ENCODE measurements at places on chromosomes 4 and X. TPM values are rescaled to one million over a fixed set of nuclear protein-coding genes. Genes with fewer than 3 reads are reported as not detected.

GRCh38 chr4:99447079-99447478 lies 11.9 kb upstream of the ADH7 start:
- H3K27ac ChIP-seq: no peak overlapping the region
- H3K27me3 ChIP-seq: no peaks in the 10 kb centered on the region
- H3K4me3 ChIP-seq: no peak overlapping the region
- no peaks in the 10 kb centered on the region for H3K36me3 ChIP-seq

- peaks cover 8% of the 10 kb centered on the region for H3K27me3 ChIP-seq
- peak; percentile 53 for DNase-seq
- no peak overlapping the region for H3K4me3 ChIP-seq
- H3K4me1 ChIP-seq: no peaks in the 10 kb centered on the region
- H3K27ac ChIP-seq: peak overlapping the region; percentile 55
Observed at GRCh38 chrX:14032406-14032805, 2.7 kb upstream of the GEMIN8 start.

- no peaks in the 10 kb centered on the region for H3K36me3 ChIP-seq
- no peak overlapping the region for H3K4me3 ChIP-seq
- H3K27ac ChIP-seq: no peak overlapping the region
Observed at GRCh38 chr4:139530833-139531427, 25.1 kb downstream of the SETD7 start.

DNA sequence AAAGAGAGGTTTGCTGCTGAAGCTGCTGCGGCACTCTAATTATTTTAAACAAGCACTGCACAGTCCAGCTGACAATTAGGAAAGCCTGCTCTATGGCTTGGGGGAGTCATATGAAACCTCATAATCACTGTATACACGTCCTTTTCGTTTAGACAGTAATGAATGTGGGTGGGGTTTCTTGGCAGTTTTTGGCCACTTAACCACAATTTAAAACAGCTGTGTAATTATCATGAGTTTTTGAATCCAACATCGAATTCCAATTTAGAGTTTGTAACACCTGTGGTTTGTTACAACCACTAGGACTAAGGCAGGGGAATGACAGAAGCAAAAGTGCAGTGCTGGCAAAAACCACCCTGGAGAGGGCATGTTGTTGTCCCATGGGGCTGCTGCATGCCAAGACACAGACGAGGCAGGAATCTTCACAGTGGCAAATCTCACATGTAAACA lies 99.5 kb downstream of the CXXC4 start:
- H3K36me3 ChIP-seq: no peaks in the 10 kb centered on the region
- H3K27me3 ChIP-seq: no peaks in the 10 kb centered on the region
- DNase-seq: no peak
- H3K4me3 ChIP-seq: no peak overlapping the region
- H3K4me1 ChIP-seq: no peaks in the 10 kb centered on the region
- no peak overlapping the region for H3K27ac ChIP-seq

- H3K4me3 ChIP-seq: no peak overlapping the region
- no peaks in the 10 kb centered on the region for H3K27me3 ChIP-seq
- H3K36me3 ChIP-seq: no peaks in the 10 kb centered on the region
- H3K4me1 ChIP-seq: no peaks in the 10 kb centered on the region
Observed at GRCh38 chr4:66640233-66640990, 904.9 kb downstream of the CENPC start.

GRCh38 chrX:150255441-150256296 lies 107.4 kb upstream of the MAMLD1 start:
- no peaks in the 10 kb centered on the region for H3K4me1 ChIP-seq
- H3K27ac ChIP-seq: no peak overlapping the region
- DNase-seq: no peak
- H3K4me3 ChIP-seq: no peak overlapping the region

DNA sequence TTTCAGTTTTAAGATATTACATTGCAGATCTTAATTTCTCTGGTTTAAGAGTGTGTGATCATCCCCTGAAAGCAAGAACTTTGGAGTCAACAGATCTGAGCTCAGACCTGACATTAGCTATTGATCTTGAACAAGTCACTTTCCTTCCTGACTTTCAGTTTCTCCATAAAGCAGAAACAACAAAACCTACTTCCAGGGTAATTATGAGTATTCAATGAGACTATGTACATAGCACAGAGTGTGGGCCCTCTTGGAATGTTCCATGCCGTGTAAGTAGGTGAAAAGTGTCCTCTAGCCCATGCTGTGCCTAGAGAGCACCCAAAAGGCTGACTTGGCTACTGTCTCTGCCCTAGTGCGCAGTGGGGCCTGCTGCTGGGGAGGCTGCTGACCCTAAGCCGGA lies 188.0 kb upstream of the RPL34 start:
- DNase-seq: no peak
- no peak overlapping the region for H3K27ac ChIP-seq
- no peaks in the 10 kb centered on the region for H3K4me1 ChIP-seq
- H3K27me3 ChIP-seq: no peaks in the 10 kb centered on the region
- no peaks in the 10 kb centered on the region for H3K36me3 ChIP-seq

DNA sequence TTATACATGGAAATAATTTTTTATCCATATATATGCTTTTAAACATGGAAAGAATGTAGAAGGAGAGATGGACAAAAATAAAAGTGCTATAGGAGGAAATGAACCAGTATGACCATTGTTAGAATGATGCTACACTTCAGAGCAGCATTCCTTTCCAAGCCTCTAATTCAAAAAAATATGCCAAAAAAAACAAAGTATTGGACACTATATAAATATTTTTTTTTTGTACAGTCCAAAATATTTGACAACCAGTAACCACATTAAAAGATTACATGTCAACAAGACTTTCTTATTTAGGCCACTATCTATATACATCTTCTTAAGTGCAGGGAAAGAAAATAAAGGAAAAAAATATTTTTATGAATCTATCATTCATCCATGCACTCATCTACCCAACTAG lies 198.6 kb downstream of the LRBA start:
- no peaks in the 10 kb centered on the region for H3K36me3 ChIP-seq
- H3K4me3 ChIP-seq: no peak overlapping the region
- H3K4me1 ChIP-seq: no peaks in the 10 kb centered on the region
- H3K27ac ChIP-seq: no peak overlapping the region

GRCh38 chrX:52346174-52347165 lies 22.4 kb upstream of the XAGE2 start:
- no peaks in the 10 kb centered on the region for H3K36me3 ChIP-seq
- no peaks in the 10 kb centered on the region for H3K4me1 ChIP-seq
- DNase-seq: no peak
- no peak overlapping the region for H3K4me3 ChIP-seq
- H3K27ac ChIP-seq: no peak overlapping the region

DNA sequence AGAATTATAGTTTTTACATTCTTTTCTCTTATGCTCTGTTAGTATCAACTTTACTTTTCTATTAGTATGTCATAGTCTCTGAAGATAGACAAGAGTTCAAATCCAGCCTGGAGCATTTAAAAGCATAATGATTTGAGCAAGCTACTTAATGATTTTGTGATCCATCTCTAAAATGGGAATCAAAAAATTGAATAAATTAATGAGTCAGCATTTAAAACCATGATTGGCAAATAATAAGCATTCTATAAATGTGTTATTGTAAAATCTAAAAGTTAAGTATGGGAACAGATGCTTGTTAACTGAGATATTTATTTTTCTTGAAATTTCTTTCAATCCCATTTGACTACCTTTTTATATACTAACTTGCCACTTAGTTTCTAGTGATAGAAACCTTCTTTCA lies 391.6 kb downstream of the PCDH7 start:
- no peak overlapping the region for H3K4me3 ChIP-seq
- H3K4me1 ChIP-seq: no peaks in the 10 kb centered on the region
- no peak overlapping the region for H3K27ac ChIP-seq
- DNase-seq: no peak

The HSPA4L gene
- 2.1 TPM for total RNA-seq

The SETD7 gene
- 80.6 TPM for total RNA-seq
